ENCODE measurements at places on chromosomes 16 and 17.

- no peak for DNase-seq
These were observed 7.4 kb upstream of the EPX start for GRCh38 chr17:58184986-58185761.

- no peak for DNase-seq
These were observed 2.6 kb downstream of the PCGF2 start for GRCh38 chr17:38745545-38745944.

DNA sequence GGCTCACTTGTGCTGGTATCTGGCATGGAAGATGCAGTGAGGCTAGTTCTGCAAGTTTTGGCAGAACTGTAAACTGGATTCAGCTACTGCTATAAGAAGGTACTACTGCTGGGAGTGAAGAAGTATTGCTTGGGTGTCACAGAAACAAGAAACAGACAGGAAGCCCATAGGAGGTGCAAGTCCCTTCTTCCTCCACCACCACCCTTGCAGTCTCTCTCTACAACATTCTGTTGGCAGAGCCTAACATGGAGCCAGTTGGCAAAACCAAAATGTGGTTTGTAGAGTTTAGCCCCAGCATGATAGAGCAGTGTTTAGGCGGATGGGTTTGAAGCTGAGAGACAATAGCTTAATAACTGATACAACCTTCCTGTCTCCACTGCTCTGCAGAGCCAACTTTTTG, 72.6 kb downstream of the NLK start:
- DNase-seq: no peak

DNA sequence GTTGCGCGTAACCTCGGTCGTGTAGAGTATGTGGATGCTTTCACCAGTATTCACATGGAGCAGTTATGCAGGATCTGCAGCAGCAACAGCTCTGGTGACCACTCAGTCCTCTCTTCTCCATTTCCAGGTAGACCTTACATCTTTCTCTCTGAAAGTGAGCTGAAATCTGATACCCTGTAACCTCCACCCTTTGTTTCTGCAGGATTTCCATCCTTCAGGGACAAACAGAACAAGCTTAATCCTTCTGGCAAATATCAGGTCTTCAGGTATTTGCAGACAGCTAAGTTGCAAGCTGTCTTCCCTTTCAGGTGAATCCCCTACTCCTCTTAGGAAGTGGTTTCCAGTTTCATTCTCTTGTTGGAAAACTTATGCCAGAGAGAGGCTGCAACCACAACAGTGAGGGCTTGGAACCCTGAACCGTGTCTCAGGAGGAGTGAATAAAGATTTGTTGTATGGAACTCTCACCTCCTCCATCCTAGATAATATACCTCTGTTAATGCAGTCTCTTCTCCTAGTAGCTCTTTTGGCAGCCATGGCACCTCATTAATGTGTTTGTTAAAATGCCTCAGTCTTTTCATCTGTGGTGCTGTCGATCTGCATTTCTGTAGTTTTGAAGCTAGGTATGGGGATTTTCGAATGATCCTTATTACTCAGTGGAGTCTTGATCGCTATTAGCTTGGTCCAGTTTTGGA, 172.5 kb downstream of the PRKCA start:
- DNase-seq: no peak

GRCh38 chr17:78525511-78526160, 51.6 kb downstream of the DNAH17 start:
- no peak for DNase-seq

- DNase-seq: no peak
These were observed 8.7 kb downstream of the FZD2 start for GRCh38 chr17:44565866-44566443.

- no peak for DNase-seq
These were observed 1.9 kb downstream of the MSI2 start for GRCh38 chr17:57257895-57258851.

- no peak for DNase-seq
These were observed 424.1 kb downstream of the CA10 start for GRCh38 chr17:51734462-51734861.

- peak; percentile 75 for DNase-seq
These were observed 15.9 kb downstream of the TMEM92 start for GRCh38 chr17:50289991-50290702.

DNA sequence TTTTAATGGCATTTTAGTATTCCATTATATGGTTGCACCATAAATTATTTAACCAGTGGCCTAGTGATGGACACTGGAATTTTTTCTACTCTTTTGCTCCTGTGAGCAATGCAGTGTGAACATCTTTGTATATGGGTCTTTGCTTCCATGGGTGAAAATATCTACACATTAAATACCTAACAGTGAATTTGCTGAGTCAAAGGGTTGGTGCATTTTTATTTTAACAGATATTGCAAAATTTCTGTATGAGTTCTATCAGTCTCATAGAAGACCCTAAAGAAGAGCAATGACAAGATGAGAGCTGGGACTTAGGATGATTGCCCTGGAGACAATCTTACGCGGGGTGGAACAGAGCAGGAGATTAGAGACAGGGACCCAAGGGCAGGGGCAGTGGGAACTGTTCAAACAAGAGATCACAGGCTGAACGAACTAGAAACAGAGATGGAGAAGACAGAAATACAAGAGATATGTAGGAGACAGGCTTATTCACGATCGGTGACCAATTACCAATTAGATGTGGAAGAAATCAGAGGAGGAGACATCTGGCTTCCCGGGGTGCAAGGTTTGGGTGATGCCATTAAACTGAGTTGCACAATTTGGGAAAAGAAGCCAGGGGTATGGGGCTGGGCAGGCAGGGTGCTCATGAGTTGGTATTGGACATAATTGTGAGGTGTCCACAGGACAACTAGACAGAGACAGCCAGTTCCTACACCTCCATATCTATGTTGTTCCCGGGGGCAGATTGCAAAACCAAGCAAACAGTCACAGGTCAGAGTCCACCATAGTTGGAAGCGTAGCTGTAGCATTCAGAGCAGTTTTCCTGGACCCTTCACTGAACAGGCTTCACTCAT, 39.9 kb upstream of the LONP2 start:
- DNase-seq: no peak

GRCh38 chr17:55642741-55643140, 79.9 kb downstream of the TMEM100 start:
- no peak for DNase-seq

- no peak for DNase-seq
These were observed 68.6 kb downstream of the SEC14L1 start for GRCh38 chr17:77209330-77209748.

DNA sequence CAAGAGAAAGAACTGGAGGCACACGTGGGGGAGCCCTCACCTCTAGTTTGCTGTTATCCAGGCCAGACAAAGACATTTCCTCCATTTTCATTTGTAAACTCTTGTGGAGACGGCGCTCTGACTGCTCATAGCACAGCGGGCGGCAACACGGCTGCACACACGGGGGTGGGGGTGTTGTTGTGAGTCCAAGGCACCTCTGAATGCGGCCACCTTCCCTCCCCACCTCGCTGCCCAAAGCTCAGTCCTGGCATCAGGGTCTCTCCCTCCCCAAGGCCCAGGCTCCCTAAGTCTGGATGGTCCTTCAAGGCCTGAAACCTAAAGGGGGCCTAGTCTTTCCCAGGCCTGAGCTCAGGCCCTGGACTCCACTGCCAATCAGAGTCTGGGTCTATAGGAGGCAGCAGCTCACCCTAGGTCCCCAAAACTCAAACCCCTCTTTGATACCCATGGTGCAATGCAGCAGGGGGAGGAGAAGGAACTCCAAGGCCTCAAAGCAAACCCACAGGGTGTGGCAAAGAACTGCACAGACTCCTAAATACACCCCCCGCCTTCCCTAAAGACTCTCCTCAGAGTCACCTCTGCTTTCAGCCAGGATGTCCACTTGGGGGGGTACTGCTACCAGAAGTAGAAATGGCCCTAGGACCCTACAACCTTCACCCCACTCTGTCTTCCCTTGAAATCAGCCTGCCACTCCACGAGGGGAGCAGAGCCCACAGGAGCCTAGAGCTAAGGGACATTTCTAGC, 1.5 kb downstream of the ATXN7L3 start:
- no peak for DNase-seq

- no peak for DNase-seq
These were observed 562.0 kb upstream of the GOT2 start for GRCh38 chr16:59295993-59296736.

GRCh38 chr16:23319861-23320615, 17.9 kb downstream of the SCNN1B start:
- DNase-seq: no peak

DNA sequence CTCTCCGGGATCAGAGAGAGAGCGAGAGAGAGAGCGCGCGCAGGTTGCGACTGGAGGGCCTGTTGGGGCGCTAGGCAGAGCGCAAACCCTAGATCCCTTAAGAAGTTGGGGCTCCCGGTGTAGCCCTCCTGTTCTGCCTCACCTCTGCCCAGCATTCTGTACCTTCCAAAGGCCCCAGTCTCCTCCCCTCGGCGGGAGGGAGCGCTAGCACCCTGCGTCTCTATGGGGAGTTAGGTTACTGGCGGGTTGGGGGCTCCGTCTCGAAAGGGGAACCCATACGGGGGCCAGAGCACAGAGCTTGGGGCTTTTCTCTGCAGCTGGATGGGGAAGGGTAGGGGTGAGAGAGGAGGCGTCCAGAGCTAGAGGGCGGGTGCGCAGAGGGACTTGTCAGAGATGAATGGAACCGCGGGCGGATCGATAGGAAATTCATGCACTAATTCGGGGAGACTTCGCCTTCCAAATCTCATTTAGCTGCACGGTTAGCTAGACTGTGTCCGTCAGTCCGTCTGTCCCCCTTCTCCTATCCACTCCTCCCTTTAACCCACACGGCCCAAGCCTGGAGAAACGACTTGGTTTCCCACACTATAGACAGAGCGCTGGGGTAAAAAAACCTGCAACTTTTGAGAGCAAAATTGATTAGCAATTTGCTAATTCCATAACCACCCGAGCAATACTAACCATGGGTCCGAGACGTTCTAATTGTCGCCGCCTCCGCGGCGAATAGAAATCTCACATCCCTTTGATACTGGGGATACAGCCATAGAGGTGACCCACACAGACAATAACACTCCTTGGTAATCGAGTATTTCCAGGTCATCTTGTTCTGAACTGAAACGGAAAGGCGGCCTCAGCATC, 693 bp upstream of the HOXB4 start:
- no peak for DNase-seq

GRCh38 chr17:49498029-49498615, 3.0 kb downstream of the NGFR start:
- peak; percentile 39 for DNase-seq

GRCh38 chr16:14307527-14308367, 236.6 kb downstream of the MRTFB start:
- no peak for DNase-seq

GRCh38 chr17:57782647-57783337, 37.7 kb upstream of the CCDC182 start:
- DNase-seq: no peak

Measured in NCI-H446 treated with DMSO at 0.1 percent for 48 hours (cell line).